ENCODE measurements at places on chromosomes 4 and X.

DNA sequence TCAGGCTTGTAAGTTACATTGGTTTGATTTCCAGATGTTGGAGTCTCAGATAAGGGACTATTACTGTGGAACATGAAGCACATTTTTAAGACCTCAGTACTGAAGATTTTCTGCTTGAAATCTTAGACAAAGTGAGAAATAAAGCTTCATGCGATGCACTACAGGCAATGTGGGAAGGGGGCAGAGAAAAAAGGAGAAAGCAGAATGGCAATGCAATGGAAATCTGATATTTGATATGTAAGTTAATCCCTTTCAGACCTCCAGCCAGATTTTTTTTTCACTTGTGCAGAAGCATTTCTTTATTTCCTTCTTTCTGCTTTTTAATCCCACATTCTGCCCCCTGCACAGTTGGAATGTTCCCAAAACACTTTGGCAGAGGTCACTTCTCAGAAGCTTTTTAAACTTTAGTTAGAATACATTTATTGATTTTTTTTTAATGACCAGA is 174.3 kb downstream of the ADGRL3 start:
- DNase-seq, result no peak

GRCh38 chr4:101187841-101188240 is 159.5 kb downstream of the PPP3CA start:
- DNase-seq, result no peak

- no peak for DNase-seq
Measured at GRCh38 chr4:176185051-176185450, 10.3 kb downstream of the SPATA4 start.

DNA sequence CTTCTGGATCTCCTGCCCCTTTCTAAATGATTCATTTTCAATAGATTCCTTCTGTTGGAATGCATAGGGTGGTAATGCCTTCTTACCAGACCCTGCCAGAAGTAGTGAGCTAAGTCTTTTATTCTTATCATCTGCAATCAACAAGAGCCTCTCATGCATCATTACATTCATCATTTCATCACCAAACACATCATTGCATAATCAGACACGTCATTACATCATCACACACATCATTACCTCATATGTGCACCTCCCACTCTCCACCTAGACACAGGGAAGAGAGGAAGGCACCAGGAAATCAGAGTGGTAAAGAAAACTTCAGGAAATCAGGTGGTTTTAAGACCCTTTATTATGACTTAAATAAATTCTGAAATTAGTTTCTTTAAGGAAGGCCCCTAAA is 45.0 kb downstream of the VCX2 start:
- DNase-seq, result no peak

- no peak for DNase-seq
Measured at GRCh38 chr4:139645458-139645857, 20.2 kb upstream of the MGST2 start.

DNA sequence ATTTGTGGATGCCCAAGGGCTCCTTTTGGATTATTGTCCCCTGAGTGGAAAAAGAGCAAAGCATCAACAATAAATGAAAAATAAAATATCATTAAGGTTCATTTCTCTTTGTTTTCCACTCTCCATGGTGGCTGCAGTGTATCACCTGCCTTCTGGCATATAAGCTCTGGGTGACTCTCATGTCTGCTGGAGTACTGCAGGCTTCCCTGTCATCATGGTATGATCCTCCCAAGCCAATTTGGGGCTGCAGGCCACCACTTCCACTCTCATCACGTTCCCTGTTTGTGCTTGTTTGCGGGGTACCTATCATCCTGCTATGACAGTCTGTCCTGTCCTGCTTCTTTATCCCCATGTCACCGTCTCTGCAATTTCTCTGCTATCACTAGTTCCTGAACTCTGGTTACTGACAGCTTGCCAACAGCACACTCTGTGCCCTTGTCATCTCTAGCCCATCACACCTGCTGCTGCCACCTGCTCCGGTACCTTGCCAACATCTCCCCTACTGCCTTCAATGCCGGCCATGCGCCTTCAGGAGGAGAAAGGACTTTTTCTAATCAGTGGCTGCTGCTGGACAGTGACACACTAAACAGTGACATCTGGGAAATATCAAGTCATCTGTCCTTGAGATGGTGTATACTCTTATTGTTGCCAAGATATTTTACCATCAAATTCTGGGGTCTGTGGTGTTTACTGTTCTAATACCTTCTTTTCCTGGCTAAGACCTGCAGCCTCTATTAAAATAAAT is 23.0 kb upstream of the FGF5 start:
- peak; percentile 42 for DNase-seq

GRCh38 chr4:1360423-1361283 is 13.6 kb downstream of the UVSSA start:
- no peak for DNase-seq

GRCh38 chr4:626201-627091 is 1.1 kb downstream of the PDE6B start:
- no peak for DNase-seq

DNA sequence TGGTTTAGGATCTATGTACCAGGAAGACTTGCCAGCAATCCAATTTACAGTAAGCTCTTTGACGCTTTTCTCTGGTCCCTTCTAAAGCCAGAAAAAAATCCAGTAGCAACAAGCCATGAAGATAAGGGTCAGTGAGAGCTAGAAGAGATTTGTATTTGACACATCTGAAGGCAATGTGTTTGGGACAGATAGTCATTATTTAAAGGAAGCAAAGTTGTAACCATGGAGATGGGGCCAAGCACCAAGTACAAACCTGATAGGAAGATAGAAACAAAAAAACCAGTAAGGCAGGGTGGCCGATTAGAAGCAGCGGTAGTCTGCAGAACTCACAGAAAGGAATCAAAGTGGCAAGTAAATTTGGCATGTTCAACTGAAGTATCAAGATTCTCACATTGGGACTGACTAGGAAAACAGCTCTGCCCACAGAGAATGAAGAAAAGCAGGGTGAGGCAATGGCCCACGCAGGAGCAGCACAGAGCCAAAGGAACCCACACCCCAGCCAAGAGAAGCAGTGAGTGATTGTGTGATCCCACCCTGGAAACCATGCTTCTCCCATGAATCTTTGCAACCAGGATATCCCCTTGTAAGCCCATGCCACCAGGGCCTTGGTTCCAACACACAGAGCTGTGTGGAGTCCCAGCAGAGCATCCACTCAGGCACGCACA is 12.9 kb upstream of the C4orf54 start:
- DNase-seq, result no peak

DNA sequence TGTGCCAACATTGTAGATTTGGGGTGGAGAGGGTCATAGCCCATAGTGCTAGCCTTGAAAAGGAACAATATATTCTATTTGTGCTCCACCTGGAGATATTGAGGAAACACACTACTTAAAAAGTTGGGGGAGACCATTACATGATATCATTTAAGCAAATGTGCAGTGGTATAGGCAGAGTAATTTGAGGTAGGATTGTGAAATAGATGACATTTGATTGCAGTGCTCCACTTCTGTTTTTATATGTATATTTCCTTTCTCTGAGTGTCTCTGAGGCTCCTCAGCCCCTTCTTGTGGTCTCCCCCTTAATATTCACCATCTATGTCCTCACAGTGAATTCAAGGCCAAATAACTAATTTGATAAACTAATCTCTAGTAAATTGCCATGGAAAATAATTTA is 85.6 kb upstream of the NMU start:
- DNase-seq, result no peak

GRCh38 chr4:105061136-105061696 is 85.5 kb upstream of the TET2 start:
- no peak for DNase-seq

DNA sequence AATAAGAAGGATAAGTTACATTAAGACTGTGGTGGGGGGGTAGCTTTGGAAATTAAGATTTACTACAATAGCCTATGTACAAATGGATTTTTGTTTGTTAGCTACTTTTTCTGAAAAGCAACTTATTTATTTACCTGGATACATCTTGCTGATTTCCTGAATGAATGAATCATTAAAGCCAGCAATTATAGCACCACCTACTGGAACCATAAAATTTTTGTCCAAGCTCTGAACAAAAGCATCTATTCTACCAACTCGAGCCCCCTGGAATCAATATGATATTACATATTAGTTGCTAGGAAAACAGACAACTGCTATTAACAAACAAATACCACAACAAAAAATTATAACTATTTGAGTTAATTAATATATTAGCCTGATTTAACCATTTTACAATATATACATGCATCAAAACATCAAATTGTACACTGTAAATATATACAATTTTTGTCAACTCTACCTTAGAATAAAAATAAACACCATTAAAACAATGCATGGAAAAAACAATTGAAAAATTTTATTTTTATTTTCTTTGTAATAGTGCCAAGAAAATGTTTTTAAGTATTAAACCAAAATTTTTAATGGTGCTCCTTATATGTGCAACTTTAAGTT is 15.3 kb downstream of the SEPSECS start:
- DNase-seq, result peak; percentile 18

DNA sequence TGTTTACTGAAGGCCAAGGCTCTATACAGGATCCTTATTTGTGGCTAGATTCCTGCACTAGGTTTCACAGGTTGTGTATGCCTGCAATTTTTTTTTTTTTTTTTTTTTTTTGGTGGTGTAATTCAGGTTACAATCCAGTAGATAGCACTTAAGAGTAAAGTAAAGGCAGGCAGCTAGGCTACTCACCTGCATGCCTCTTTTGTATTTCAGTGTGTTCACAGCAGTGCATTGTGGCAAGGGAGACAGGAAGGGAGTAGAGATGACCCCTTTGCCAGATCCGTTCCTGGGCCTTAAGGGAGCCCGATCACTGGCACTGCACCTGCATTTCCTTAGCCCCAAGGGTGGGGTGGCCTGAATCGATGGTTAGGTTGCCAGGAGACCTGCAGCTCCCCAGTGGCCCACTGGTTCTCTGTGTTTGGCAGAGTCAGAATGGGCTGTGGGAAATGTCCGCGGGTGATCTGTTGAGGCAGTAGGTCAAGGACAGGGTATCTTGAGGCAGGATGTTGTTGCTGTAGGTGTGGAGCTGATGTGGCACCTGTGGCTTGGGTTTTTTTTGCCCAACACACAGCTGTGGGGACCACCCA is 374.9 kb upstream of the AADAT start:
- no peak for DNase-seq

DNA sequence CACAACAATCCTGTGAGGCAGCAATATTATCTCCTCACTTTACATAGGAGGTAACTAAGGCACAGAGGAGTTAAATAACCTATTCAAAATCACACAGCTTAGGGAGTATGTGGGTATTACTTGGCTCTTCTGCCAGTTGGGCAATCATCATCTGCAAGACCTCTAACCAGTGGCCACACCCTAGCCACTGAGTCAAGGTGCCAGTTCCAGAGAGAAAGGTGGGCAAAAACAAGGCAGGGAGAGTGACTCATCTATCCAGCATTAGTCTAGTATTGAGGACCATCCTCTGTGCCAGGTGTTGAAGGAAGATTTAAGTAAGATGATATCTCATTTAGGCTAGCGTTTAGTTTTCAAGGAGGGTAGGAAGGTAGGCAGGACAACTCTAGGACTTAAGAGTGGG is 113.9 kb upstream of the EOLA2 start:
- no peak for DNase-seq

Measured in NCI-H774 (cell line).